ENCODE measurements at places on chromosomes 5 and 9.

DNA sequence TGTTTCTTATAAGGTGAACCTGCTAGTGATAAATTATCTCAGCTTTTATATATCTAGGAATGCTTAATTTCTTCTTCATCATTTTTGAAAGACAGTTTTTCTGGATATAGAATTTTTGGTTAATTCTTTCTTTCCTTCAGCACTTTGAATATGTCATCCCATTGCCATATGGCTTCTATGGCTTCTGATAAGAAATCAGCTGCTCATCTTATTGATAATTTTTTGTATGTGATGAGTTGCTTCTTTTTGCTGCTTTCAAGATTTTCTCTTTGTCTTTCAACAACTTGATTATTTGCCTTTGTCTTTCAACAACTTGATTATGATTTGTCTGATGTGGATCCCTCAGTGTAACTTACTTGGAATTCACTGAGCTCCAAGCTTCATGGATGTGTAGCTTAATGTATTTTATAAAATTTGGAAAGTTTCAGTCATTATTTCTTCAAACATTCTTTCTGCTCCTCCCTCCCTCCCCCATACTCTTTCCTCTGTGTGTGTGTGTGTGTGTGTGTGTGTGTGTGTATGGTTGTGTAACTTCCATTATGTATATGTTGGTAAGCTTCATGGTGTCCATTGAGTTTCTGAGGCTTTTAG lies 243.9 kb downstream of the TLE1 start:
- no peak for DNase-seq

DNA sequence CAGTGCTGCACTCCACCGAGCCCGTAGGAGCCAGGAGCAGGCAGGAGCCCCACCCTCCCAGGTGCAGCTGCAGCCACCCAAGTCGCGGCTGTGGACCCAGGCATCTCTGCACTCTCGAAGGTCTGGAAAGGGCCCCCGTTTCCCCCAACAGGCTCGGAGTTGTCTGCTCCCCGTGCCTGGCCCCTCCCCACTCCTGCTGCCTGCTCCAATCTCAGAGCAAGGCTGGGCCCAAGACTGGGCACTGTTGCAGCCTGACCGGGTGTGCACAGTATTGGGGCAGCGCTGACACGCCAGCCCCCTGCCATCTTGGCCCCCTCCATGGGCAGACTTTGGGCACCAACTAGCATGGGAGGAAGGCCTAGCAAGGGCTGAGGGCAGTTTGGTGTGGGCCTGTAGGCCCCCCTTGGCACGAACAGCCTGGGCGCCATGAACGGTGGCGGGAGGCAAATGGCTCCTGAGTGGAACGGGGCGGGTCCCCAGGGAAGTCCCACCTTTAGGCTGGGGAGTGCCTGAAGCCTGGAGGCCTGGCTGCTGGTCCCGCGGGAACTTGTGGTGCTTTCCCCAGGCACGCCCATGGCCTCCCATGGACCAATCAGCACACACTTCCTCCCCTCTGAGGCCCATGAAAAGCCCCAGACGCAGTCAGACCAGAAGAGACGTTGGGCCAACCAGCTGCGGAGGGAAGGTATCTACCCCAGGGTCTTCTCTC lies 60.4 kb downstream of the PSAT1 start:
- DNase-seq = no peak

DNA sequence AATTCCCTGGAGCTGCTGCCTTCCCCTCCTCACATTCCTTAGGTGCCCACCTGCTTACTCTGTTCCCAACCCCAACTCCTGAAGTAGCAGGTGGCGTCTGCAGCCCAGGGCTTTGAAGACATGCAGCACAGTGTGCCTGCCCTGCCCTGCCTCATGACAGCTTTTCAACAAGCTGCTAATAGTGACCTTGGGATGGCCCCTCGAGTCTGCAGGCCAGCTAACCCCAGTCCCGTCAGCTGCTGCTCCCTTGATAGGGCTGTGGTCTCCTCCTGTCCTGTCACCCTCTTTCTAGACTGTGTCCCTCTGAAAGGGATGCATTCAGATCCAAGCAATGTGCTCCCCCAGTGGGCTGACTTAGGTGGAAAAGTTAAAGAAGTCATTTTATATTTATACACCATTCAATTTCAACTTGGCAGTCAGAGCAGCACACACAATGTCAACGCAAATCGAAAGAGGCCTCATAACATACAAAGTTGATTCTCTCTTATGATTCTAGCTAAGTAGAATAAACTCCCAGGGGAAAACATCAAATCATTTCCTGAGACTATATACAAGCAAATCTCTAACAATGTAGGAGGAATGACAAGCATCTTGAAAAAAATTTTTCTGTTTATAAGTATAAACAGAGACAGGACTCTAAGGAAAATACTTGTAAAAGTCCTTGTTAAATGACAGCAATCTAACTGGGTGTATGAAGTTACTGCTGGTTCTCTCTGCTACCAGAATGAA lies 37.9 kb downstream of the ADRB2 start:
- DNase-seq = no peak

DNA sequence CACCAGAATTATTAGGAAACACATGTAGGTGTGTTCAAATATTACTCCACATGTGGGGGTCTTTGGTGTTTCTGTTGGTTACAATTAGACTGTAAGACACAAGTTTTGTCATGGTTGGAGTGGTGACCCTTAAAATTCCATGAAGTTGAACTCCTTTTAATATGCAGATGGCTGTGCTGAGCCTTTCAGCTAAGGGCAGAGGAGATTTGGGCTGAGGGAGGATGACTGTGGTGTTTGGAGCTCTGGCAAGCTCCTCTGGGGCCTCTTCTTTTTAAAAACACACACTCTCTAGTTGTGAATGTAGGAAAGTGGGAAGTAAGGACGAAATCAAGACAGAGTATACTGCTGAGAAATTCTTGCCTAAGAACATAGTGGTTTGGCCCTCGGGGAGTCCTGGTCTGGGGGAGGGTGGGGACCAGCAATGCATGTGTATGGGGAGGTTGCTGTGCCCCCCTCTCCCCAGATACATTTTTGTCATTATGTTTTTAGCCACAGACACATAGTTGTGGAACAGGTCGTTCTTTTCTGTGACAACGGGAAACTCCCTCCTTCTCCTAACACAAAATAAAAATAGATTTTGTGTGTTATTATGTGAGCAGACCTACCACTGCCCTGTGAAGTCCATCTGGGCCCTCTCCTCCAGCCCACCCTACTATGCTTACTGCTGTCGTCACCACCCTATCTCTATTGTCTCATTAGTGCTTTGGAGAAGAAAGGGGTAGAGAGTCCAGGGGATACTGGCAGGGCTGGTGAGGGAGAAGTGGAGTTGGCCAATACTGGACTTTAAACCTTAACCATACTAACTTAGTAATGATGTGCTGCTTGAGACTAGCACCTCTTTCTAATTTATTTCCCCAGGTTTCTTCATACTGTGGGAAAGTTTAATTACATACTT lies 10.0 kb downstream of the SMARCA2 start:
- no peak for DNase-seq

DNA sequence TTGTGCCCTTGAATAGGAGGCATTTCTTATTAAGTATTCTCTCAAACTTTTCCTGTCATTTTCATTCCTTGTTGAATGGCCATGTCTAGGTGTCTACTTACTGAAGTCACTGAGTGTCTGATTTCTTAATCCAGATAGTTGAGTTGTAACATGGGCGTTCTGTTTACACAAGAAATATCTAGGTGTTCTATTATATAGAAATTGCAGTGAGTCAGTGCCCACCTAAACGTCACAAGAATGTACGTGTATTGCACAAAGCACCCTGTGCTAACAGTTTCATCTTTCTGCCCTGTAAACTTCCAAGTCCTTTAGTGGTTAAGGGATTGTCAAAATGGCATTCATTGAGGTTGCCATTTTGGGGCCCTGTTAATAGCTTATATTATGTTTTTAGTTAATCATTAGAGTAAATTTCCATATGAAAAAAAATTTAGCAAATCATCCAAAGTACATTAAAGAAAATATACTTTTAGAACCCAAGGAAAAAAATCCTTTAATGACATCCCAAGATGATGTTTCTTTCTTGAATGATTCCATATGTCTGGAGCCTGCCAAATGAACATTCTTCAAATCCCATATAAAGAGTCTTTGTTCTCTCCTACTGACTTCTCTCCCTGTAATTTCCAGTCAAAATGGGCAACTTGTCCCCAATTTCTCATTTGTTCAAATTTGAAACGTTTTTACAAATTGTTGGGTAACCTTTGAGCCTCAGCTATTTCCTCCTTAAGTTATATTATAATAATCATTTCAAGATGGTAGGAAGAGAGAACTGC lies 114.2 kb downstream of the GOLPH3 start:
- DNase-seq = no peak

DNA sequence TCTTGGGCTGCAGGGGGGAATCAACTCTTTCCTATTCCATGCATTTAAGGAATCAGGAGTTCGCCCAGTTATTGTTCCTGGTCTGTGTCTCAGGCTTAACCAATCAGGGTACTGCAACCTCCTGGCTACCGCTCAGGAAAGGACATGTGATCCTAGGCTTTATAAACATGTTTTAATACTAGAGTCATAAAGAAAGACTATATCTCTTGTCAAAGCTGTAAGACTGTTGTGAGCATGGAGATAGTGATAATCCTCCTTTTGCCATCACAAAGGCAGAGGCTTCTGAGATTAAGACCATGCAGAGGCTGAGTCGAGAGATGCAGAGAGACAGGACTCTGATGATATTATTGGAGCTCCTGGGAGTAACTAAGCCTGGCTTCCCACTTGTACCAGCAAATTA lies 137.0 kb downstream of the YIPF5 start:
- no peak for DNase-seq

- no peak for DNase-seq
Measured at GRCh38 chr9:6270896-6271295, 55.3 kb downstream of the IL33 start.

DNA sequence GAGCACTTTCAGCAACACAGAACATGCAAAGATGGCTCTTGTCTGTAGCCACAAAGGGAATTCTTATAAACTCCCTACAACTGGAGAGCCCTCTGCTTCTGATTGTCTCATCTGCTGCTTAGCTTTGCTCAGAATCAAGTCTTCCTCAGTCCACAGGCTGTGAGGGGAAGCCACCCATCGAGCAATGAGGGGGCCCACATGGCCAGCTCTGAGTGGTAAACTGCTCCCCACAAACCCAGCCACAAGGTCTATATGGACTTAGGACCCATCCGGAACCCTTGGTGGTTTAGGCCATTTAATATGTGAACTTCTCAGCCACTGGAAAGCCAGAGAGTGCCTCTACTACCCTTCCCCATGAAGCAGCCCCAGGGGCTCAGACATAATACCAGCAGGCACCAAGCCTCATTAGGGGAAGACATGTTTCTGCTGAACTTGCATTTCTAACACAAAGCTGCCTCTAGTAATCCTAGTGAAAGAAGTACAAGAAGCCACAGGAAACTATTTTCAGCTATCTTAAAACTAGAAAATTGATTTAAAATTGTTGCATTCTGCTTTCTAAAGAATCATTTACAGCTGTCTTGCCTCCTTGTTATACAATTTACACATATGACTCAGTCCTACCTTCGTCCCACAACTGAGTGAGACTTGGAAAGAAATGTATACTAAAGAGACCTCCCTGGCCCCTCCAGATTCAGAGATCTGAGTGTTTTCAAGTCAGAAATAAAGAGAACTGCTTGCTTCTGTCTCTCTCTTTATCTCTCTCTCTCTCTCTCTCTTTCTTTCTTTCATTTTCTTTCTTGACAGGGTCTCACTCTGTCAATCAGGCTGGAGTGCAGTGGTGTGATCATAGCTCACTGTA lies 90.2 kb downstream of the ESM1 start:
- DNase-seq = no peak

DNA sequence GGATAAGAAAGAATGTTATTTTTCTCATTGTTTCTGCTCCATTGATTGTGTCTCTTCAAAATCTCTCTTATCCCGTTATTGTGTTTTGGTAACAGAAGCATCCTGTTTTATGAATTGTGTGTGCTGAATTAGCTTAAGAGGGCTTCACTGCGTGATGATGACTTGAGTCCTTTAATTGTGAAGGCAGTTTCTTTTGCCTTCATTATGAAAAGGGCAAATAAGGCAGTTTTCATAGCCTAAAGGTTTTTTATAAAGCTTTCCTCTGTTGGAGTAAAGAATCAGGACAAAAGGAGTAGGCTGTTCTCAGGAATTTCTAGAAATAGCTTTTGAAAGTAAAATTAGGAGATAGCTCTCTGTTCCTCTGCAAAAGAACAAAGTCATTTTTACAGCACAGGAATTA lies 169.8 kb downstream of the FOCAD start:
- no peak for DNase-seq

DNA sequence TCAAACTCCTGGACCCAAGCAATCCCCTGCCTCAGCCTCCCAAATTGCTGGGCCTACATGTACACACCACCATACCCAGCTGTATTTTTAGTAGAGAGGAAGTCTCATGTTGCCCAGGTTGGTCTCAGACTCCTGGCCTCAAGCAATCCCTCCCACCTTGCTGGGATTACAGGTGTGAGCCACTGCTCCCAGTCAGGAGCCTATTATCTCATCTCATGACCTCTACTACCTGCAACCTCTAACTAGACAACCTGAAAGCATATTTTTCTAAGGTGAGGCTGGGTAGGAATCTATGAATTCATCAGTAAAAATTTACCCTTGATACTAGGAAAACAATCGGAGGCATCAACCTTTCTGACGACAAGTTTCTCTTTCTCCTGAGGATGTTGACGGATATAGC lies 10.0 kb downstream of the FAM13B start:
- no peak for DNase-seq

DNA sequence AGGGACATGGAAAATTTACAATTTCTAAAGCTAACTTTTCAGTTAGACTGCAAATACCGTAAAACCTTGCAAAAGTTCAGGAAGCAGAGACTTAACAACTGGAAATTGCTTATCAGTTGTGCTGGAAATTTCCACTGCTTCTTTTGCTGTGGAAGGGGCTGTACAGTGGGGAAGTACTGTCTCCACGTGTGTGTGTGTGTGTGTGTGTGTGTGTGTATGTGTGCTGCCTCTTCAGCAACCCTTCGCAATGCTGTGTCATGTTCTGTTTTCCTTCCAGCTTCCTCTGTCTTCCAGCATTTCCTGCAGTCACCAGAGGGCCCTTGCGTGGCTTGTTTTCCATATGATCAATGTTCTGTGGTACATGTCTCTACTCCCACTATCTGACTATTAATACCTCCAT lies 87.5 kb upstream of the RANBP3L start:
- no peak for DNase-seq
